ENCODE measurements at places on chromosomes 6 and 20.

DNA sequence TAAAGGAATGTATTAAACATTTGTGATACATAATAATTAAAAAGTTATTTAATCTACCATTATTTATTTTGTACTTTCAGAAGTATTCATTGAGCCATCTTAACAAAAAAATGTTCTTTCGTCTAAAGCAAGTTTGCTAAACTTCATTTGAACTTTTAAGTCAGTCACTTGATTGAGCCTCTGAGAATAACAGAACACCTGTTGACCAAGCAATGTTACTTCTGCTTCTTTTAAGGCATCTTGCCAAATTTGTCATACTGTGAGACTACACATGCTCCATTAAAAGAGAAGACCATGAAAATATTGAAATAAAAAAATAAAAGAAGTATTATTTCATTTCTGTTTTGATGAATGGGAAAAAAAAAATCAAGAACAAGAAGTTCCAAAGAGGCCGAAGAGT is 141.8 kb upstream of the BMP5 start:
- DNase-seq: no peak

DNA sequence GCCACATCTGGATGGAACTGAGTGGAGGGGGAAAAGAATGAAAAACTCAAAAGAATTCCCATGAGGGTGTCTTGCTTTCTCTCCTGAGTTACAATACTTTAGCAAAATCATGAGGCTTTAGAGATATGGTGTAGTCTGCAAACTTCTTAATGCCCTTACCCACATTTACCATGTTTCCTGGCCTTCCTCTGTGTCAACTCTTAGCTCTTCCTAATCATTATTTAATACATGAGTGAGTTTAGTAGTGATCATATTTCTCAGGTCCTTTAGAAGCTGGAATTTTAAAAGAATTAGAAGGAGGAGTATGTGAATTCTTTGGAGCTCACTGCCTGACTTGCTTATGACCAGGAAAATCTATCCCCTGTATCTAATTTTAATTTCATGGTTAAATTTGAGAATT is 39.0 kb downstream of the STX11 start:
- no peak for DNase-seq

- DNase-seq: no peak
These were observed 260.5 kb downstream of the FOXC1 start for GRCh38 chr6:1870251-1870650.

DNA sequence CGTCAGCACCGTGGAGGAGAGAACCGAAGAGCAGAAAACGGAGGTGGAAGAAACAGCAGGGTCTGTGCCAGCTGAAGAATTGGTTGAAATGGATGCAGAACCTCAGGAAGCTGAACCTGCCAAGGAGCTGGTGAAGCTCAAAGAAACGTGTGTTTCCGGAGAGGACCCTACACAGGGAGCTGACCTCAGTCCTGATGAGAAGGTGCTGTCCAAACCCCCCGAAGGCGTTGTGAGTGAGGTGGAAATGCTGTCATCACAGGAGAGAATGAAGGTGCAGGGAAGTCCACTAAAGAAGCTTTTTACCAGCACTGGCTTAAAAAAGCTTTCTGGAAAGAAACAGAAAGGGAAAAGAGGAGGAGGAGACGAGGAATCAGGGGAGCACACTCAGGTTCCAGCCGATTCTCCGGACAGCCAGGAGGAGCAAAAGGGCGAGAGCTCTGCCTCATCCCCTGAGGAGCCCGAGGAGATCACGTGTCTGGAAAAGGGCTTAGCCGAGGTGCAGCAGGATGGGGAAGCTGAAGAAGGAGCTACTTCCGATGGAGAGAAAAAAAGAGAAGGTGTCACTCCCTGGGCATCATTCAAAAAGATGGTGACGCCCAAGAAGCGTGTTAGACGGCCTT is 41.6 kb downstream of the ZBTB2 start:
- no peak for DNase-seq

GRCh38 chr6:75926293-75927168 is 145.9 kb downstream of the IMPG1 start:
- DNase-seq: no peak

DNA sequence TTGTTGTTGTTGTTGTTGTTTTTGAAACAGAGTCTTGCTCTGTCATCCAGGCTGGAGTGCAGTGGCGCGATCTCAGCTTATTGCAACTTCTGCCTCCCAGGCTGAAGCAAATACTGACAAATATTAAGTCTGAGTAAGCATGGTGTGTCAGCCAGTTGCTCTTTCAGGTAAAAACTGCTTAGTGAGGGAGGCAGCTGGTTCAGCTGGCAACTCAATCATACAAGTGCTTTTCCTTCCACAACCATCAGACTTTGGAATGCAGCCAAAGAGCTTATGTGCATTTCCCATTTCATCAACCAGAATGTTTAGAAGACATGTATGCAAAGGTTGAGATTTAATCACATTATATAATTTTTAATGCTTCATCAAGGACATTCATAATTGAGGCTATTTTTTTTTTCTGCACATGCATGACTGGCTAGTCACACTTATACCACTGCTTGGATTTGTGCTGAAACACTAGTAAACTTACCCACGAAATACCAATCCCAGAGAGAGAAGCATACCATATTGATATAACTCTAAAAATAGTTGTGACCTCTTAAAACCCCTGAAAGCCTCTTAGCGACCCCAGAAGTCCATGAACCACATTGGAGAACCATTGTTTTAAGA is 56.0 kb downstream of the CLIC5 start:
- DNase-seq: no peak

DNA sequence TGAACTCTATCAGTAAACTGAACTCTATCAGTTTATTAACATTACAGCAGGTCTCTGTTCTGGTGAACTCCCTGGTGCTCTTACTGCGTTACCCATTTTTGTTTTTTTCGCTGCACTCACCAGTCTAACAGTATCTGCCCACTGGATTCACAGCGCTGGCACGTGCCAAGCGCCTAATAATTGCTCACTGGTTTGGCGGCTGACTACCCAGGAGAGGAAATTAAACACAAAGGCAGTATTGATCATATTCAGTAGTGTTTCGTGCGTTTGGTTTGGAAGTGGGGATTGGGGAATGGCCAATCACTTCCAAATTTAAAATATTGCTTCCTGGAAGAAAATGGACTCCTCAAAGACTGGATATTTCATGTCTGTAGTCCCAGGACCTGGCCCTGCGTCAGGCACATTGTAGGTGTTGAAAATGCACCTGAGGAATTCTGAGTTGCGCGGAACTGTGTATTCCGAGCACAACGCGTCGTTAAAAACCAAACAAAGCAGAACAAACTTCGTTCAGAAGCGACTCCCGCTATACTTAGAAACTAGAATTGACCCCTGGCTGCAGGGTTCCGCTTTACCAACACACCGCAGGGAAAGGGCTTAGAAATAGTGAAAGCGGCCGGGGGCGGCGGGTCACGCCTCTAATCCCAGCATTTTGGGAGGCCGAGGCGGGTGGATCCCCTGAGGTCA is 1.1 kb upstream of the RPS12 start:
- no peak for DNase-seq

GRCh38 chr6:9159051-9159450 is 723.7 kb upstream of the SLC35B3 start:
- no peak for DNase-seq

DNA sequence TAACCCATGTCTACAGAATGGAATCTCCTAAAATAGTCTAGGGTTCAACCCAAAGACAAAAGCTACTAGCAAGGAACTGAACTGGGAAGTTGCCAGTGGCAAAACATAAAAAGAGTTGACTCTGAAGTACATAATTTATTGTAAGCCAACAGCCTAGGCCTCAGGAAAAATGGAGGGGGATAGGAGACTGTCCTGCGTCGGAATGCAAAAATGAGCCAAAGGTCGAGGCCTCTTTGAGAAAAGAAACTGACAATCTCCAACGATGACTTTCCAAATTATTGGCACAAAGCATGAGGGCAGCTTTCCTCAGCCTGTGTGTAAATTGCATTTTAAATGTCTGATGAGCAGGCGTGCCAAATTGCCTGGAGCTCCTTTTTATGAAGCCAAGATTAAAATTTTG is 2.1 kb downstream of the COL12A1 start:
- DNase-seq: no peak

GRCh38 chr6:108751282-108751681 is 96.9 kb upstream of the ARMC2 start:
- no peak for DNase-seq

GRCh38 chr6:157069585-157069984 is 253.7 kb downstream of the TMEM242 start:
- no peak for DNase-seq

DNA sequence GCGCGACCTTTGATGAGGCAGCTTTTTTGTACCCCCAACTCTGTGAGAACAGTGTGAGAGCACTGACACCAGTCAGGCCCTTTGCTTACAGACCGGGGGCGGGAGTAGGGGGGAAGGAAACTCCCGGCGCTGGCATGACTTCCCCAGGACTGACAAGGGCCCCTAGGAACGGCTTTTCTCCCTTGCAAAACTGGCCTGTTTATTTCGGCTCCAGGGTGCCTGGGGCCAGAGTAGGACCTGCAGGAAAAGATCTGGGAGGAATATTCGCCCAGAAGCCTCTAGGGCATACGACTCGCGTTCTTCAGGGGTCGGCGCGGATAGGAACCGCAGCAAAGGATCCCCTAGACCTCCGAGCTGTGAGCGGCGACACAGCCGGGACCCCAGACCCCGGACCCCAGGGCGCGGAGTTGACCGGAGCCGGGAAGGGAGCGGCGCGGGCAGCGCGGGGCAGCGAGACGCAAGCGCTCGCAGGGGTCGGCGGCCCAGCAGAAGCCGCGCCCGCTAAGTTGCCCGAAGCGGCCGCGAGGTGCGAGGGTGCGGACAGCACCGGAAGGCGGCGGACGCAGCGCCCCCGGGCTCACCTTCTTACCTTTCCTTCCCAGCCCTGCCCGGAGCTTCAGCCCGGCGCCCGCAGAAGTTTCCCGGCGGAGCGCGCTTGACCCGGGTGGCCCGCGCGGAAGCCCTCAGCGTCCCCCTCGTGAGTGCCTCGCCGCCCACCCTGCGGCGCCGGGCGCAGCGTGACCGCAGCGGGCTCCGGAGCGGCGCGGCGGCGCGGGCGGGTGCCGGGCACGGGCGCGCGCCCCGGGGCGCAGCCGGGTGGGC is at the start of gene POPDC3:
TSS of gene POPDC3 (minus strand) at position 771 of the 822 bp plus-strand sequence. CDS start 18,105 bp downstream, outside the sequence.
- no peak for DNase-seq

GRCh38 chr6:27726619-27727023 is 185.6 kb downstream of the OR2B2 start:
- no peak for DNase-seq

GRCh38 chr6:5361396-5361795 is 100.1 kb downstream of the FARS2 start:
- DNase-seq: no peak

DNA sequence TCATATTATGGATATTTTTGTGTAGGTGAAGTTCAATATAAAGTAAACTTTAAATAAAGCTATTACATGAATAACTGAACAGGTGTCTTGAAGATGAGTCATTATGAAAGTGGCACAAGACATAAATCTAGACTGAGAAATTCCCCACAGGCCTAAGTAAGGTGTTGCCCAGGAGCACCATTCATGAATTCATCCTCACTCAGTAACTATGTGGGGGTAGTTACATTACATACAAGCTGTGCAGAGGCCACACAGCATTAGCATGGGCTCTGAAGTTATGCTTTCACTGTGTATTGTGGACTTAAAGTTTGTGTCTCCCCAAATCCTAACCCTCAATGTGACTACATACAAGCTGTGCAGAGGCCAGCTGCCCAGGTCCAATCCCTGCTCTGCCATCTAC is 65.9 kb downstream of the BCAS1 start:
- DNase-seq: no peak

GRCh38 chr6:72922401-72922800 is 300.5 kb downstream of the KCNQ5 start:
- no peak for DNase-seq

- no peak for DNase-seq
These were observed 133.7 kb upstream of the TNFAIP3 start for GRCh38 chr6:137733372-137733771.

- DNase-seq: no peak
These were observed 30.2 kb upstream of the IL17A start for GRCh38 chr6:52155791-52156576.

GRCh38 chr20:61528591-61528990 is 276.5 kb downstream of the CDH4 start:
- no peak for DNase-seq

DNA sequence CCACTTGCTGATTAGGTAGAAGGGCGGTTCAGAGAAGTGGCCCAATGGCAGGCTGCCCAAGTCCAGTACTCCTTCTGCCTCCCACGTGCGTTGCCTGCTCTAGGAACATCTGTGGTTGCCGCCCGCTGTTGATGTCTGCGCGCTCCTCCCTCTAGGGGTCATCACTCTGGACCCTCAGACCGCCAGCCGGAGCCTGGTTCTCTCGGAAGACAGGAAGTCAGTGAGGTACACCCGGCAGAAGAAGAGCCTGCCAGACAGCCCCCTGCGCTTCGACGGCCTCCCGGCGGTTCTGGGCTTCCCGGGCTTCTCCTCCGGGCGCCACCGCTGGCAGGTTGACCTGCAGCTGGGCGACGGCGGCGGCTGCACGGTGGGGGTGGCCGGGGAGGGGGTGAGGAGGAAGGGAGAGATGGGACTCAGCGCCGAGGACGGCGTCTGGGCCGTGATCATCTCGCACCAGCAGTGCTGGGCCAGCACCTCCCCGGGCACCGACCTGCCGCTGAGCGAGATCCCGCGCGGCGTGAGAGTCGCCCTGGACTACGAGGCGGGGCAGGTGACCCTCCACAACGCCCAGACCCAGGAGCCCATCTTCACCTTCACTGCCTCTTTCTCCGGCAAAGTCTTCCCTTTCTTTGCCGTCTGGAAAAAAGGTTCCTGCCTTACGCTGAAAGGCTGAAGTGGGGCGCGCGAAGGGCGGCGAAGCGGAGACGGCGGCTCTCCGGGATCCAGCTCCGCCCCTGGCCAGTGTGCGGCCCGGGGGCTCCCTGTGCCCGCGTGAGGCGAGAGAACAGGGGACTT is 8.5 kb downstream of the TRIM15 start:
- no peak for DNase-seq

DNA sequence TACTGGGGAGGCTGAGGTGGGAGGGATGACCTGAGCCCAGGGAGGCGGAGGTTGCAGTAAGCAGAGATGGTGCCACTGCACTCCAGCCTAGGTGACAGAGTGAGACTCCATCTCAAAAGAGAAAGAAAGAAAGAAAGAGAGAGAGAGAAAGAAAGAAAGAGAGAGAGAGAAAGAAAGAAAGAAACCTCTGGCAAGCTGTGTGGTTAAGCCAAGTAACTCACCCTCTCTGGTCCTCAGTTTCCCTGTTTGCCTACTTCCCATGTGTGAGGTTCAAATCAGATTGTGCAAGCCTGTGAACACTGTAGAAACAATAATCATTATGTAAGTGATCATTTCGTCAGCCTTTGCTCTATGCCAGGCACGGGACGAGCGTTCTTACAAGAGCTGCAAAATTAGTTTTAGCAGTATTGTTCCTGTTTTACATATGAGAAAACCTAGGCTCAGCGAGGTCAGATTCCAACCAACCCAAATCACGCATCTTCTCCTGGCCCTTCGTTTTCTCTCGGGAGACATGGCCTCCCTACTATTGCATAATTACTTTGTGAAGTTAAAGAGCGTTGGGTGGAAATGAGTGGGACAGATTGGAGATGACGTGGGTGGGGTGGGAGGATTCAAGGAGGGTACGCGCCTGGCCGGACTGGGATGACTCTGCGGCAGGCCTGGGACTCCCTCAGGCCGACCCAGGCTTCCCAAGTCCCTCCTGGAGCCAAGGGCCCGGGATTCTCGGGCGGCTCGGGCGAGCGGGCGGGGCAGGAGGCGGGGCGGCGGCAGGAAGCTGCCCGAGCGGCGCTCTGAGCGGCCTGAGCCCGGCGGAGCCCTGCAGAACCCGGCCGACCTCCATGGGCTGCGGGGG is at the start of gene SNX21:
TSS of gene SNX21 (plus strand) at position 770 of the 853 bp plus-strand sequence. CDS start 121 bp downstream, outside the sequence.
- DNase-seq: peak; percentile 22

All from cortex of kidney (tissue), 1 donor.